ENCODE measurements at places on chromosomes 1 and 21.

DNA sequence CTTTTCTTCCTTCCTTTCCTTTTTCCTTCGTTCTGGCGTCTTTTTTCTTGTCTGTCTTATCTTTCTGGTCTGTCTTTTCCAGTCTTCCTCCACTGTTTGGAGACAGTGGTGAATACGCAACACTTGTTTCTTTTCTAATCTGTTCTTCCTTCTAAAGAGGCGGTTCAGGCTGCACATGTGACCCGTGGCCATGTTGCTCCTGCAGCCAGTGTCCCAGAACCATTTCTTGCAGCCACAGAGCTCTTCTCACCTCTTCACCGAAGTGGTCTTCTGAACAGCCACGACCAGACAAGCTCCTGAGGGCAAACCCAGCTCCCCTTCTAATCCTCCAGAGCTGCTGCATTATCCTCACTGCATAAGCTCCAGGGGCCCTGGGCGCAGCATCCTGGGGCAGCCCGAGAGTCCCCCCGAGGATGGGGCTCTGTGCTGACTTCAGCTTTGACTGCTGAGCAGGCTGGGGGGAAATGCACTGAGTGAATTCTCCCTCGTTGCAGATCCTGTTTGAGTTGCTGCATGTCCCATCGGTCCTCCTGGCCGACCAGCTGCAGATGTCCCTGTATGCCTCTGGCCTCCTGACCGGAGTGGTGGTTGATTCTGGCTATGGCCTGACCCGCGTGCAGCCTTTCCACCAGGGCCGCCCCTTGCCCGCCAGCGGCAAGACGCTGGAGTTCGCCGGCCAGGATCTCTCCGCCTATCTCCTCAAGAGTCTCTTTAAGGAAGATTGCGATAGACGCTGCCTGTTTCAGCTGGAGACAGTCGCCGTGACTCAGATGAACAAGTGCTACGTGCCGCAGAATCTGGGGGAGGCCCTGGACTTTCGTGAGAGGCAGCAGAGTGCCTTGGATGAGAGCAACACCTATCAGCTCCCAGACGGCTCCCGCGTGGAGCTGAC, 70.4 kb downstream of the ACTL8 start:
- no peak for DNase-seq

DNA sequence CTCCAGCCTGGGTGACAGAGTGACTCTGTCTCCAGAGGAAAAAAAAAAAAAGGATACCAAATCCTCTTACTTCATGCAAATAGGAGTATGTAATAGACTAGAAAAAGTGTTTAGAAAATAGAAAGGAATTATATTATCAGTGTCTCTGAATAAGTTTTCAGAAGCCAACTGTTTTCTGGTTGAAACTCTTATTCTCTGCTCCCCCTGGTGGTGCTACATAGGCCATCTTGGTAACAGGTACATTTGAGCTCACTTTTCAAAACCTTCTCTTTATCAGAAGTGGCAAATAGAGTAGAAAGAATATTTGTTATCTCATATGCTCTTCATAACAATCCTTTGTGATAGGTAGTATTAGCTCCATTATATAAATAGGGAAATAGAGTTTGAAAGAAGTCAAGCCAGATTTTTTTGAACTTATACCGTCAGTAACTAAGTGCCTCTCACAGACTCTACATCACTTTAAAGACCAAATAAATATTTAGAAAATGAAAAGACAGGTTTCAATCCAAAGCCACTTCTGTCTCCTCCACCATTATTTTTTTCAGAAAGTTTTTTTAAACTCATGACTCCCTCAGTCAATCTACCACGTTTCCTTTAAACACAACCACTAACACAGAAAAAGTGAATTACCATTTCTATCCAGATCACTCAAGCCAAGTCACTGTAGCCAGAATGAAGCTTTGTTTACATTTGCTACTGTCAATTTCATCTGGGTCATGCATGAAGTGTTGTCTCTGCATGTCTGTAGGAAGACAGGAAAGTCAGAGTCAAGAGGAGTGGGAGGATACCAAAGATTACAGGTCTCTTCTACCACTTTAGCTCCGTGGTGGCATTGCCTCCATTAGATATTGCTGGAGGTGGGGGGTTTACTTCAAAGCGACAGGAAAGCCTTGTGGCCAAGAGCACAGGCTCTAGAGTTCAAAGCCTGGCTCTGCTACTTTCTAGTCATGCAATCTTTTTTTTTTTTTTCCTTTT, 45.6 kb downstream of the IL23R start:
- DNase-seq: no peak

DNA sequence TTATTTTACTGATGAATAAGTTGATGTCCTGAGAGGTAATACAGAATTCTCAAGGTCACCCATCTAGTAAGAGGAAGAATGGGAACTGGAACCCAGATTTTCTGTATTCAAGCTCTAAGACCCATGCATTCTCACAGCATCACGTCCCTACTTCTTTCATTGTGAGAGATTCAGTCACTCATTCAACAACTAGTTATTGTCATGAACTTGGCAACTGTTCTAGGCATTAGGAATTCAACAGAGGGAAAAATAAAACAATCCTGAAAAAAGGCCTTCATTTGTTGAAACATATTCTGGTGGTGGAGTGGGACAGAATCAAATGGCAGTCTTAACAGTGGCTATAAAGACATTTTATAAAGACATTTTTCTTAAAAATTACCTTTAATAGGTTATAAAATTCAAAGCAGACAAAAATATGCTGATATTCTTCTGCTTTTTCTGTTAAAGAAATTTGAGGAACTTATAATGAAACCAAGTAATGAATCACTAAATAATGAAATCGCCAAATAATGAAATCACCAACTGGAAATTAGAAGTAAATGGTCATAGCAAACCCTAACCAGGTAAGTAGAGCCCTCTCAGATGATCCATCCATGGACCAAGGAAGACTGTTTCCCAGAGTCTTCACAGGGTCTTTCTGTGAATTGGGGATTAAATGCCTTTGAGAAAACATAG, 136.5 kb upstream of the DPYD start:
- no peak for DNase-seq

GRCh38 chr1:33860671-33861070, 3.2 kb upstream of the HMGB4 start:
- no peak for DNase-seq

- no peak for DNase-seq
Measured at GRCh38 chr1:19877821-19878636, 4.2 kb upstream of the OTUD3 start.

GRCh38 chr1:99098589-99098988, 93.9 kb upstream of the PLPPR5 start:
- DNase-seq: no peak

DNA sequence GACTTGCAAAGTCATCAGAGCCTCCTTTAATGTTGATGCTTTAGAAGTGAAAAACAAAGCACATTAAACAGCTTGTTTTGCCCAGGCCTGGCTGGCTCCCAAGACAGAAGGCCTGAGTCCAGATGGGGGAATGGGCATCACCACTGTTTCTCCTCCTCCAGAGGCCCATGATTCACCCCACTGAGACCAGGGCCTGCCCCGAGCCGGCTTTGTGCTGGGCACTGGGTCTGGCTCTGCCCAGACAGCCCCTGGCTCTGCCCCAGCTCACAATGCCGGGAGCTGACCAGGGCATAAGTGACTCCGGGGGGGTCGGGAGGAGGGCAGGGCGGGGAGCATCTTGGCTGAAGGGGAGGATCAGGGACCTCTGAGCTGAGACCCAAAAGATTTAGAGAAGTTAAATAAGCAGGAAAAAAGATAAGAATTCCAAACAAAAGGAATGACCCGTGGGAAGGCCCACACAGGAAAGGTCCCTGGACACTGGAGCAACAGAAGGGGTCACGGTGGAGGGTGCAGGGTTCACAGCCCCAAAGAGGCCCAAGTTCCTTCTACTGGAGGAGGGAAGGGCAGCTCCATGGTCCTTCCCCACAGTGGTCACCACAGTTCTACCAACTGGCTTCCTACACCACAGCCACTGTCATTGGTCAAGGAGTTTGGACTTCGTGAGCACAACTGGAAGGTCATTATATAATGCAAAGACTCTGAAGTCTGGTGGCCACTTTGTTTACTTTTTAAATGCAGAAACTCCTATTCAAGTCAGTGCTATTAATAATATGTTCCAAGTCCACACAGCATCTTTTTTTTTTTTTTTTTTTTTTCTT, 5.5 kb downstream of the C2CD2 start:
- DNase-seq: peak; percentile 70

GRCh38 chr1:208174731-208175507, 69.3 kb downstream of the PLXNA2 start:
- DNase-seq: no peak

DNA sequence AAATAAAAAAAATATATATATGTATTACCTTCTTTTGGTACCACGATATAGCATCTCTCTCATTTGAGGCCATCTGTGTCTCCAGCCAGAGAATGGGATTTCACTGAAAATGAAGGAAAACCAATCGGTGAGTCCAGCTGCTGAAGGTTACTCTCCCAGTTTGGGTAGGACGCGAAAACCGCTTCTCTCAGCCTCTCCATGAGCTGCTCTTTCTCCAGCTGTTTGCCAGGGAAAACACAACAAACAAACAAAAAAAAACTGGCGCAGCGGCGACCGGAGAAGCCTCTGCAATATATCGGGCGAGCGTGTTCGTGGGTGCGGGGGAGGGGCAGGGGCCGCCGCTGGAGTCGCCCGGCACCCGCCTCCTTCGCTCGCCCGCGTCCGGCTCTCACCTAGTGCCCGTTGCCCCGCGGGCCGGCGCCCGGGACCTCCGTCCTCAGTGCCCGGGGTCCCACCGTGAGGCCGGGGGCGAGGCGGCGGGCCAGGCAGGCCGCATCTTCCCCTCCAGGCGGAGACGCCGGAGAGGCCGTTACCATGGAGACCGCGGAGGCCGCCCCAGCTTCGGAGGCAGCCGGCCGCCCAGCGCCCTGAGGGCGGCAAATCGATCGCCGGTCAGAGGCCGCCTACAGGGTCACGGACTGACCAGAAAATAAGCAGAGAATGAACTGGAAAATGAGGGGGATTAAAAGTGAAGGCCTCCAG, 504 bp downstream of the PHTF1 start:
- DNase-seq: peak; percentile 42

DNA sequence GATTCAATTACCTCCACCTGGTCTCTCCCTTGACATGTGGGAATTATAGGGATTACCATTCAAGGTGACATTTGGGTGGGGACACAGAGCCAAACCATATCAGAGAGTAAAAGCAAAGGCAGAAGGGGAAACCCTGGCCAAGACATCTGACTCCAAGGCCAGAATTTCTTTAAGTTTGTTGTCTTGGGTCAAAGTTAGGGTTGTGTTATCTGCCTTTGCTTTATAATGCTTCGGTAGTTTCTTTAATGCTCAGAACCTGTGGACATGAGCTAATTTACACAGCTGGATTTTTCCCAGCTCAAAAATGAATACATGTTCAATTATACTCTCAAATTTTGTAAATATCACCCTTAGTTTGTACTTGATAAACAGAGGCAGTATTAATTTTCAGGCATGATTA, 1074.4 kb downstream of the ADGRL2 start:
- no peak for DNase-seq

DNA sequence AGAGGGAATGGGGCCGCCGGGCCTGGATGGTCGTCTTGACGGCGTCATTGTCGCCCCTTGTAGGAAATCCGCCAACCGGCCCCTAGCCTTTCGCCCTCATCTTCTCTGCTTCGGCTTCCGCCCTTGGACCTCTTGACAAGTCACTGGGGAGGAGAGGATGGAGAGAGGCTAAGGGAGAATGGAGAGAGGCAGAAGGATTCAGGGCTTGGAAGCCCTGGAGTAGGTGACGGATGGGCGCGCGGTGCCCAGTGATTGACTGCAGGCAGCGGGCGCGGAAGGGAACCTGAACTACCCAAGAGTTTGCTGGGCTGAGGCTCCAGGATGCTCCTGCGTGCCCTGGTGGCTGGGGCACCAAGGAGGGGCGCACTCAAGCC, 651 bp downstream of the PDE4B start:
- no peak for DNase-seq

- DNase-seq: no peak
Measured at GRCh38 chr1:245871915-245872314, 635.2 kb downstream of the SMYD3 start.

GRCh38 chr1:35569936-35570335, 3.2 kb upstream of the TFAP2E start:
- DNase-seq: no peak
